ENCODE measurements at places on chromosomes 2 and 18.

- DNase-seq, result no peak
Measured at GRCh38 chr2:28648147-28648546, 103.5 kb upstream of the PPP1CB start.

GRCh38 chr2:198164843-198165242 is 360.4 kb downstream of the PLCL1 start:
- DNase-seq, result no peak

GRCh38 chr2:237574894-237575868 is 8.8 kb downstream of the PRLH start:
- DNase-seq, result no peak

DNA sequence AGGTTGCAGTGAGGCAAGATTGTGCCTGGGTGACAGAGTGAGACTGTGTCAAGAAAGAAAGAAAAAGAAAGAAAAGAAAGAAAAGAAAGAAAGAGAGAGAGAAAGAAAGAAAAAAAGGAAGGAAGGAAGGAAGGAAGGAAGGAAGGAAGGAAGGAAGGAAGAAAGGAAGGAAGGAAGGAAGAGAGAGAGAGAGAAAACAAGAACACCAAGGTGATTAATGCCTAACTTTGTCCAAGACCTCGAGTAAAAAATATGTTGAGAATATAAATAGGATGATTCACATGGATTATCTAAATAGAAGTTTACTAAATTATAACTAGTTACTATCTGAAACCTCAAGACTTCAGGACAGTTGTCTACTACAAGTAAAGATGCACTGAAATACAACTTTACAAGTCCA is 7.2 kb downstream of the PECR start:
- no peak for DNase-seq

DNA sequence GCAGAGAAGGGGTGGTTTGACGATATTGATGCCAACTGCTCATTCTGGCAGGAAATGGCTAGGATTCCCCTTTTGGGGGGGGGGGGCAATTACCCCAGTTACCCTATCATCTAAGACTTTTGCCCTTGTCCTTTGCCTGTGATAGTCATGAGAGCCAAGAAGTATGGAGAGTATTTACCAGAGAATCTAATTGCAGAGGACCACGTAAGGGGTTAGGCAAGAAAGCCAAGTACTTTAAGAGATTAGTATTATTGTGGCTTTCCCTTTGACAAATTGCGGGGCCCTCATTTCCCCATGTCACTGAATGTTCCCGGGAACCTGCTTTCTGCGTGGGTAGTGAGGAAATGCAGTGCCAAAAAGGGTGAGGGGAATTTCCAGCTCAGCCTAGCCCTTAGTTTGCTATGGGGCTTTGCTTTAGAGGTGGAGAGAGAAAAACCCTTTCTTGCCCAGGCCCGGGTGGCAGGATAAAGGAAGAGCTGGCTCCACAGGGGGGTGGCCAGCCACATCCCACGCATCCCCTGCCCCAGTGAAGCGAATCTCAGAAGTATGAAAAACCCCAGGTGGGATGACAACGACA is 1.5 kb downstream of the AQP4 start:
- no peak for DNase-seq

GRCh38 chr2:13745330-13745729 is 887.2 kb upstream of the LRATD1 start:
- DNase-seq, result no peak

- no peak for DNase-seq
Measured at GRCh38 chr2:207219676-207220501, 54.1 kb upstream of the KLF7 start.

- DNase-seq, result no peak
Measured at GRCh38 chr18:2776601-2777000, 70.2 kb upstream of the EMILIN2 start.

GRCh38 chr2:239257511-239257937 is 143.3 kb downstream of the HDAC4 start:
- no peak for DNase-seq

GRCh38 chr2:153213022-153213421 is 265.5 kb downstream of the RPRM start:
- no peak for DNase-seq

- no peak for DNase-seq
Measured at GRCh38 chr2:3433776-3434400, 54.4 kb downstream of the TRAPPC12 start.

DNA sequence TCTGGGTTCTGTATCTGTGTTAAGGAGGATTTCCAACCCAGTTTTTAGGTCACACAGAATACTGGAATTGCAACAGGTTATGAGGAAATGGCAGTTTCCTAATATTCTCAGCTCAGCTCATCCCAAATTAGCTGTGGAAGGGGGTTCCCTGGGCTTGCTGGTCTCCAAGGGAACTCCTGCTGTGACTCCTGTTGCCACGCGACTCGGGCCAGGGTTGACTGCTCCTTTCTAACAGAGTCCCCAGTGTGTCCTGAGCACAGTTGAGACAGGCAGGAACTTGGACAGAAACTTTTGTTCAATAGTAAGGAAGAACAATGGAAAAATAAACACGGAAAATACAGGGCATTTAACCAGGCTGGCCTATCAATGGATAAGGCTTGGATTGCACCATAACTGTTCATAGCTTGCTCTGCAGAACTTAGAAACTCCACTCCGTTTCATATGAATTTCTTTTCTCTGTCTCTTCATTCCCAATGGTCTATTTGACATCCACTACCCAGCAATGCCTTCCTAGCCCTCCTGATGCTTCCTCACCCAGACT is 3.8 kb upstream of the ROCK2 start:
- DNase-seq, result no peak

All from stimulated activated CD8-positive, alpha-beta memory T cell treated with anti-CD3 and anti-CD28 coated beads, Interleukin-4, amount 100 ng/mL, for 24 hours (primary cell).